ENCODE measurements at places on chromosomes 1 and 21.

DNA sequence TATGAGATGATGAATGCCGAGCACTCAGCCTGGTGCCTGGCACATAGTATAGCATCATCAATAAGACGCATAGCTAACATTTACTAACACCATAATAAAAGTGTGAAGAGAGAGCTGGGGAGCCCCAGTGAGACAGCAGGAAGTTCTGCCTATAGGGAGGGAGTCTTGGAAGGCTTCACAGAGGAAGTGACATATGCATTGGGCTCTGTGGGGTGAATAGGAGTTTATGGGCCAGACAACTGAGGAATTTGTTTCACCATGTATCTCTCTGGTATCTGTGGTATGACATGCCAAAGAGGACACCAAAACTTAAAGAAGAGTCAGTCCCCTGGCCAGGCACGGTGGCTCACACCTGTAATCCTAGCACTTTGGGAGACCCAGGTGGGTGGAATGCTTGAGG is 118.3 kb upstream of the TMEM51 start:
- no peak for DNase-seq

GRCh38 chr21:41345934-41346685 is 15.7 kb upstream of the MX2 start:
- no peak for DNase-seq

DNA sequence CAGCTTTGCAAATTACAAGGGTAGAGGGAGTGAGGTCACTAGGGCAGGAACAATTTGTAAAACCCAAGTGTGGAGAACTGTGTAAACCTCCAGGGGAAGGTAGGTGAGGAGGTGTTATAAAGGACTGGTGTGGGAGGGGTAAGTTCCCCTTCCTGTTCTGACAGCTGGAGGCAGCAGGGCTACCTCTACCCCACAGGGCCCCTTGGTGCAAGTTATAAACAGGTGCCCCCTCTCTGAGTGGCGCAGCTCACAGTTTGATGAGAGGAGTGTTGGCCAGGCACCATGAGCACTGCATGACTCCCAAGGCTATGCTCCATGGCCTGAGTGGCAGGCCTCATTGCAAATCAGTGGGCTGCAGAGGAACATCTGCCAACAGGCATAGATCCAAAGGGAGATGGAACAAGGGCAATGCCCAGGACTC is 41.0 kb downstream of the MFSD2A start:
- no peak for DNase-seq

DNA sequence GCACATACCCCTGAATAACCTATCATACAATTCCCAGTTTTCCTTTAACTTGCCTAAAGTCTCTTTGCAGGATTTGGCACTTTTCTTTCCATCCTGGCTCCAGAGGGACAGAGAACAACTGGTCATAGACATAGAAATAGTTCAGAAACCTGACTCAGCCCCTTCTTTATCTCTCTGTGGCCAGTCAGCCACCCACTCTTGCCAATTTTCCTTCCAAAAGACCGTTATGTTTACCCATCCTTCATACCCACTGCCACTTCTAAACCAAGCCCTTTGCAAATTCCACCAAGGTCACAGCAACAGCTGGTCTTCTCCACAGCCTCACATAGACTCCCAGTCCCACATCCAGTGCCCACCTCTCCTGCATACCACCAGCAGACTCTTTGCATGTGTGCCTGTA is 127.2 kb upstream of the FGGY start:
- no peak for DNase-seq

- DNase-seq: no peak
Measured at GRCh38 chr1:184743062-184743756, 11.4 kb downstream of the EDEM3 start.

DNA sequence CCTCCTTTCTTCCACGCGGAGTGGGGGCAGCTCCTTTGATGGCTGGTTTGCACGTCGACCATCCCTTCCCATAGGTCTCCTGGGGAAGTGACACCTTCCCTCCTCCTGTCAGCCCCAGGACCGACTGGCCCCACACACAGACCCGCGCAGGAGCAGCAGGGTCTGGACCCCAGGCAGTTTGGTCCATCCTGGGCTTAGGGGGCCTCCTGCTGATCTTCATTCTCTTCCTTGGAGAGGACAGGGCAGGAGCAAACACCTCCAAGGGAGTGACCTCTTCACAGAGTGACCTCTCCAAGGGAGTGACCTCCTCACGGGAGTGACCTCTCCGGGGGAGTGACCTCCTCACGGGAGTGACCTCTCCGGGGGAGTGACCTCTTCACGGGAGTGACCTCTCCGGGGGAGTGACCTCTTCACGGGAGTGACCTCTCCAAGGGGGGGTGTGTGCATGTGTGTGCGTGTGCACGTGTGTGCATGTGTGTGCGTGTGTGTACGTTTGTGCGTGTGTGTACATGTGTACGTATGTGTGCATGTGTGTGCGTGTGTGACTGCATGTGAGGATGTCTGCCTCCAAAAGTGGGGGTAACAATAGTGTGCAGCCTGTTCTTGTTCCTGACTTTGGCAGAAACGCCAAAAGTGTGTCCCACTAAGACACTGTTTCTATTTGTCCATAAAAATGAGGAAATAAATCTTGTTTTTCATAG is 29.8 kb downstream of the COL6A1 start:
- no peak for DNase-seq

DNA sequence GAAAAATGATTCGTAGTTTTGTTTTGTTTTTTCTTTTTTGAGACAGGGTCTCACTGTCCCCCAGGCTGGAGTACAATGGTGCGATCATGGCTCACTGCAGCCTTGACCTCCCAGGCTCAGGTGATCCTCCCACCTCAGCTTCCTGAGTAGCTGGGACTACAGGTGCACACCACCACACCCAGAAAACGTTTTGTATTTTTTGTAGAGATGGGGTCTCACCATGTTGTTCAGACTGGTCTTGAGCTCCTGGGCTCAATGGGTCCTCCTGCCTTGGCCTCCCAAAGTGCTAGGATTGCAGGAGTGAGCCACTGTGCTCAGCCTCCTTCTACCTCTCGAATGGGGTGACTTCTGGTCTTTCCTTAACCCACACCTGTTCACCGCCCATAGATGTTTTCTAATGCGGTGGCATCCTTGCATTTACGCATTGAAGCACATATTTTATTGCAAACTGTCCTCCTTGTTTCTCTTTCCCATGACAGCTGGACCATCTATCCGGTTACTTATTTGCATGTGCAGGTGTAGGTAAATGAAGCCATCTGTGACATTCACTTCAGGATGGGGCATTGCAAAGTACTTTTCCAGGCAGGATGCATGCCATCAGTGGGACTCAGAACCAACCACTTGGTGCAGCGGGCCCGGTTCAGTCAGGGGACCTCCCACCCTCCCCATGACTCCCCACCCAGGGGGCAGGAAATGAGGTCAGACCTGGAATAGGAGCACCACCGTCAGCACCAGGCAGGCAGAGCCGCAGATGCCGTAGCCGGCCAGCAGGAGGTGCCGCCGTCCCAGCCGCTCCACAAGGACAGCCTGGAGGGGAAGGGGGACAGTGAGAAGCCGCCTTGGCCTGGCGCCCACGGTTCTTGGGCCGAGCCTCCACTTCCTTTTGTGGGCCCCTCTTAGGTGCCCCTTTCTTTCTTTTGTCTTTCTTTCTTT is 16.5 kb downstream of the SLC2A7 start:
- no peak for DNase-seq

GRCh38 chr1:156910309-156910782 is 10.1 kb upstream of the LRRC71 start:
- no peak for DNase-seq

DNA sequence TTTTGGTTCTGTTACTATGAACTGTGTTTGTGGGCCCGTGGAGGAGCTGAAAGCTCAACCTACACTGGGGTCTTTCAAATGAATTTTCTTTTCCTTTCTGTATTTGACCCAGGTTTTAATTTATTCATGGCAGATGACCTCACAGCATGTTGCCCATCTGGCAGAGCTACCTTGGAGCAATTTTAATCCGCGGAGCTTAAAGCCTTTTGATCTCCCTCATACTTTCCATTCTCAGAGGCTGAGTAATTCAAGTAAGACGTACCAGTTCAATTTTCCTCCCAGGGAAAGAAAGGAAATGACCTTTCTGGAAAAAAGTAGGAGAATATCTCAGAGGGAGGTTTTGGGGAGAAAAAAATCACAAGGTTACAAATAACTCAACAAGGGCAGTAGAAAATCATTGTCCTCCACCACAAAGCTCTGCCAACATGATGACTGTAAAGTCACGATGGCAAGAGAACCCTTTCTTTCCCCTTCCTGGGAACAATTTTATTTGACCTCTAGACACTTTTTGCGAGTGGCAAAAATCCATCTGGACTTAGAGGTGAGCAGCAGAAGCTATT is 21.6 kb upstream of the PCP4 start:
- no peak for DNase-seq

DNA sequence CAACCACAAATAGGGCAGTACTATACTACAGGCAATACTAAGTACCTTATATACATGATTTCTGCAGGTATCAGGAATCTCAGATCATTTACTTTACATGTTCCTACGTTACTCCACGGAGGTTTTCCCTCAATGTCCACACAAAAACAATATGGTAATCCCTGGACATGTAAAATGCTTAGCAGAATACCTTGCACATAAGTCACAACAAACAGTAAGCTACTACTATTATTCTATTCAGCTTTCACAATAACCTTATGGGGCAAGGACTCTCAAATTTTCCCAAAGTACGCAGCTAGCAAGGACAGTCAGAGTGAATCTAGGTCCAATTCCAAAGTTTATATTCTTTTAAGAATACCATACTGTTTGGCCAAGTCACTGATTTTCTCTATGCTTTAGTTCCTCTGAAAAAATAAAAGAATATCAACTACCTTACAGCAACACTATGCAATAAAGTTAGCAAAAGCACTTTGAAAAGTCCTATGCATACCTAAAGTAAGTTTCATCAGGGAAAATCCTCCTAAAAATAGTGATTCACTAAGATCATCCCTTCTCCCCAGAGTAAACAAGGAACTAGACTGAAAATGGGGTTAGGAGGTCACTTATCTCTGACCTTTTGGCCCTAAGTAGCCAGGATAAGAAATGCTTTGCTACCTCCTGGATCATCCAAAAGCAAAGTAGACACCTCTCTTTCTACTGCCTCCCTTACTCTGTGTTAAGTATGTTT is 67.4 kb downstream of the LUZP1 start:
- no peak for DNase-seq

- DNase-seq: no peak
Measured at GRCh38 chr1:246907472-246907871, 24.3 kb downstream of the AHCTF1 start.

GRCh38 chr21:33403128-33403785 is at the start of gene IFNGR2:
Gene IFNGR2 (plus strand): TSS chr21:33403413. CDS start chr21:33403544, 131 bp downstream.
- DNase-seq: no peak

DNA sequence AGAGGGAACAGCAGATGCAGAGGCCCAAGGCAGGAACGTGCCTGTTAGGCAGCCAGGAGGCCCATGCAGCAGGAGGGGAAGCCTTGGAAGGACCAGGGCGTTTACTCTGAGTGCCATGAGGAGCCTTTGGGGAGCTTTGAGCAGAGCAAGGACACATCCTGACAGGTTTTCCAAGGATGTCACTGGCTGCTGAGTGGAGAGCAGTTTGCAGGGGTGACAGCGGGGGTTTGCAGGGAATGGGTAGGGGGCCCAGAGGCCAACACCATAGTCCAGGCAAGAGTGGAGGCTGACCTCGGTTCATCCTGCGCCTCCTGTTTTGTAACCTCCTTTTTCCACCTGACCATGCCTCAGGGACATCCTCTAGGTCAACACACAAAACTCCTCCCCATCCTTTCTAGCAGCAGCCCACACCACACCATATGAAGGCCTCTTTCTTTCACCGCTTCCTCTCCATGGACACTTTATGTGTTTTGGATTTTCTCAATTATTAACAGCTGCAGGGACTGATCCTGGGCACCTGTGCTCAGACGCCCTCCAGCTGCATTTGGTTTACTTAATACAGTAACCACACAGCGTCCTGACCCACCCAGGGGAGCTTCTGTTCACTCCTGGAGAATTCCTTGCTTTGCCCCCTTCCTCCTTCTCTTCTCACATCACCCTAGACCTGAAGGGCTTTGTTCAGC is 528.5 kb downstream of the MATN1 start:
- DNase-seq: no peak

DNA sequence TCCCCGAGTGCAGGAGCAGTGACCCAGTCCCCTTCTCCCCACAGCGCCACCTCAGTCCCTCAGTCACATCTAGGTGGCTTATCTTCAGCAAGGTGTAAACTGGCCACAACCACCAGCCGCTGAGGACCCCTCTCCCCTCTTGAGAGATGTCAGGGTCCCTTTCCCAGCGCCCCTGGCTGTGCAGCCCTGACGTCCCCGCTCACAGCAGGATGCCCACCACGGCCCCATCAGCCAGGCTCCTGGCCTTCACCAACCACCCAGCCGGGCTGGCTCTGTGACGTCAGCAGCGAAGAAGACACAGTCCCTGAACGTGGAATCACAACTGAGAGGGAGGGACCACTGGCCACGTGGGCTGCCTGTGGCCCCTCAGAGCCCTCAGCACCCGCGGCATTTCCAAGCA is 249.4 kb downstream of the NPHP4 start:
- no peak for DNase-seq

GRCh38 chr1:14987829-14988603 is 165.5 kb upstream of the TMEM51 start:
- no peak for DNase-seq

- DNase-seq: no peak
Measured at GRCh38 chr1:115802416-115802815, 33.9 kb upstream of the CASQ2 start.

- no peak for DNase-seq
Measured at GRCh38 chr1:55965981-55966461, 613.3 kb downstream of the PLPP3 start.

DNA sequence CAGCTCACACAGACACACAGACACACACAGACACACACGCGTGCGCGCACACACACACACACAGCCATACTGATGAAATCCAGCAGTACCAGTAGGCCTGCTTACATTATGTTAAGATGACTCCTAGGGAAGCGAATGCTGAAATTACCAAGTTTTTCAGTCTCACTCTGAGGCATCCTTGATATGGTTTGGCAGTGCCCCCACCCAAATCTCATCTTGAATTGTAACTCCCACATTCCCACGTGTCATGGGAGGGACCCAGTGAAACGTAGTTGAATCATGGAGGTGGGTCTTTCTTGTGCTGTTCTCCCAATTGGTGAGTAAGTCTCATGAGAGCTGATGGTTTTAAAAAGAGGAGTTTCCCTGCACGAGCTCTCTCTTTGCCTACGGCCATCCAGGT is 64.1 kb downstream of the TIAM1 start:
- DNase-seq: no peak

- no peak for DNase-seq
Measured at GRCh38 chr1:245226203-245226499, 71.4 kb downstream of the KIF26B start.

GRCh38 chr1:7470904-7471638 is 300.0 kb upstream of the VAMP3 start:
- DNase-seq: no peak

GRCh38 chr1:204730826-204731459 is 45.4 kb upstream of the LRRN2 start:
- no peak for DNase-seq

All from cortex of kidney (tissue), 1 donor.